ENCODE measurements at places on chromosomes 1 and 21.

GRCh38 chr21:43717967-43718871 lies 710 bp upstream of the PDXK start:
- no peak for DNase-seq

- no peak for DNase-seq
These were observed 287.0 kb downstream of the GPATCH2 start for GRCh38 chr1:217343907-217344306.

GRCh38 chr1:68785328-68785727 lies 288.4 kb upstream of the DEPDC1 start:
- DNase-seq = no peak

- DNase-seq = no peak
These were observed 198.6 kb downstream of the SDCCAG8 start for GRCh38 chr1:243454328-243454997.

GRCh38 chr1:182181167-182181572 lies 119.7 kb upstream of the ZNF648 start:
- no peak for DNase-seq

- no peak for DNase-seq
These were observed 22.9 kb downstream of the PUM1 start for GRCh38 chr1:31042656-31043055.

DNA sequence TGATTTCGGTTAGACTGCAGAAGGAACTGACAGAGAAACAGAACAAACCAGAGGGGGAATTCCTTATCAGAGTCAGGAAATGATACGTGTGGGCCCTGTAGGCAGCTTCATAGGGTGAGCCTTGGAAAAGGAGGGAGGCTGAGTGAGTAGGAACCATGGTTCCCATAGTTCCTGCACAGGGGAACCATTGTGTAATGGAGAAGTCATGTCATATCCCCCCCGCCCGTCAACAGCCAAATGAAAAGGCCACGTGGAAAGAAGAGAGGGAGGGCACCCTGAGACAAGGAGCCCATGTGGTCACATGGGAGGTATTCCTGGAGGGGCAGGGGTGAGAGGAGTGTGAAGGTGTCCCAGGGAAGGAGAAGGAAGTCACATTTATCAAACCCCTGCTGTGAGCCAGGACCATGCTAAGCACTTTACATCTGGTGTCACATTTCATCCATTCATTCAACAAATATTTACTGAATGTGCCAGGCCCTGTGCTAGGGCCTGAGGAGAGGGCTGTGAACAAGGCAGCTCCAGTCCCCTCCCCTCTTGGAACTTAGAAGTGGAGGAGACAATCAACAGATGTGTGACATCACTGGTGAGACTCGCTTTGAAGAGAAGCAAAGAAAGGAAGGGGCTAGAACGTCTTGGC lies 15.7 kb upstream of the FGR start:
- peak; percentile 41 for DNase-seq

- no peak for DNase-seq
These were observed 2.4 kb downstream of the PAQR7 start for GRCh38 chr1:25873120-25873519.

- no peak for DNase-seq
These were observed 278.8 kb downstream of the KIF26B start for GRCh38 chr1:245433561-245433960.

- DNase-seq = no peak
These were observed 11.1 kb downstream of the PTPRC start for GRCh38 chr1:198649968-198650338.

DNA sequence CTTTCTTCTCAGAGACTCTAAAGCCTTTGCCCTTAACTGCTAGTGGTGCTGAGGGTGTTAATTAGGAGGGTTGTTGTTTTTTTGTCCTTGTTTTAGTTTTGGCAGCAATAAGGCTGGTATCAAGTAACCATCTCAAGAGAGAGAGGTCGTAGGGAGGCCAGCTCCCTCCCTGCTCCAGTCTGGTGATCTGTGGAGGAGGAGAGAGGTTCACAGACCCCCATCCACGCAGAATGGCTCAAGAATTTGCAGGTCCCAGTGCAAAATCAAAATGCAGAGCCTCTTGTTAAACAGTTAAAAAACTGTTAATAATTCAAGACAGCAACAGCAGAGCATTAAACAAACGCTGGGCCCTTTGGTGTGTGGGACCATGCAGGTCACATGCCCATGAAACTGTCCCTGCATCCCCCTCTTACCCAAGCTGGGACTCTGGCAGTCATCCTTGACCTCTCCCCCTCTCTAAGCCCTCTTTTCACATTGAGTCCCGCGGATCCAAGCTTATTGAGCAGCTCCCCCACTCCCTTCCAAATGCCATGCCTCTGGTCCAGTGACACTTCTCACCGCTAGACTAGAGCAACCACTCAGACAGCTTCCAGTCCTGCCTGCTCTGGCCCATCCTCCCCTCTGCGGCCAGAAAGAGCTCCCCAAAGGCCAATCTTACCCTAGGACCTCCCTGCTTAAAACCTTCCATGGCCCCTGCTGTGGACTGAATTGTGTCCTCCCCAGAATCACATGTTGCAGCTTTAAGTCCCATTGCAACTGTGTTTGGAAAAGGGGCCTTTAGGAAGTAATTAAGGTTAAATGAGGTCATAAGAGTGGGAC lies 47.7 kb upstream of the RPL11 start:
- DNase-seq = no peak

DNA sequence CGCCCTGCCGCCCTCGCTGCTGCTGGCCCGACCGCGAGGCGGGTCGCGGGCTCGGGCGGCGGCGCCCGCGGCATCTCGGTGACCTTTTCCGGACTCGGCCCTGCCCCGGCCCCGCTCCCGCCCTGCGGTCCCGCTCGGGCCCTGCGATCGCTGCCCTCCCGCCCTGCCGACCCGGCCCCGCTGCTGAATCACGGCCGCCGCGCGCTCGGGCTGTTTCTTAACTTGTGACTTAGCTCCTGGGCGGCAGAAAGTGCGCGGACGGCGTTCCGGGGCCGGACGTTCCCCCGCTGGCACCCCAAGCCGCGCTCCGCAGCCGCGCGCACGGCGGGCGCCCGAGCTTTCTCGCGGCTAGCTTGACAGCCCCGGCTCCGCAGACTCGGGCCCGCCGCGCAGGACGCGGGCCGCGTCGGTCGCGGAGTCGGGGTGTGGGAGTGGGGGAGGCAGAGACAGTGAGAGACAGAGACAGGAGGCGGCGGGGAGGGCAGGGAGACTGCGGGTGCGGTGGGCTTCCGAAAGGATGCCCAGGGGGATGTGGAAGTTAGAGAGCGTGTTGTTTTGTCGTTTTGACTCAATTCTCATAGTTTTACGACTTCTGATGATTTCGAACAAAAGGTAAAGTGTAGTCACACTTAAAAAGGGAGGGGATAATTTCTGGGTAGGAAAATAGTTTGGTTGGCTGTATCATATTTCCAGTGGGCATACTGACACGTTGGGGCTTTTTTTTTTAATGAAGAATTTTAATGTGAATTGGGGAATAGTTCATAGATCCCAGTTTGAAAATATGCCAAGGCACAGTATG lies 49.8 kb downstream of the PRDM2 start:
- DNase-seq = no peak

- peak; percentile 40 for DNase-seq
These were observed 242.1 kb upstream of the JUN start for GRCh38 chr1:59025898-59026426.

DNA sequence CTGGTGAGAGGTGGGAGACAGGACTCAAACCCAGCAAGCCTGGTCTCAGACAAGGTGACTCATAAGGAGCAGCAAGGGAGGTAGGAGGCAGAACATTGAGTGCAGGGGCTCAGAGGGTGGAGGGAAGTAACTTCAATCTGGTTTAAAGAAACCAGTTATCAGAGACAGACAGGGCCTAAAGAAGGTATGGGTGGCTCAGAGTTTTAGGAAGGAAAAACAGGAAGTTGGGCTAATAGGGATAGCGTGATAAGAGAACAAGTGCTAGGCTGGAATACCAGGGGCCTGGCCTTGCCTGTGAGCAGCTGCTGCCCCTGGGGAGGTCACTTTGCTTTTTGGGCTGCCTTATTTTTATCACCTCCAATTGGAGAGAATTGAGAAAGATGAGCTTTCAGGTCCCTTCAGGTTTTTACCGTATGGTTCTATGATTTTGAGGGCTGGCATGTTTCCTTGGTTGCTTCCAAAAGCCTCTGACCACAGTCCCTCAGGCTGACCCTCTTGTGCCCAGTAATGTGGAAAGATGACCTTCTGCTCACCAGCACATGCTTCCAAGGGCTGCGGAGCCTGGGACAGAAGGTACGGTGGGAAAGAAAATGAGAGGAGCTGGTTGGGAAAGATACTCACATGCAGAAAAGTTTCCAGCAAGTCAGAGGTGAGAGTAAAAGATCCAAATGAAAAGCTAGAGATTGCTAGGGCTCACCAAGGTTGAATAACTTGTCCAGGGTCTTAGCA lies 77.0 kb downstream of the DDR2 start:
- DNase-seq = no peak

DNA sequence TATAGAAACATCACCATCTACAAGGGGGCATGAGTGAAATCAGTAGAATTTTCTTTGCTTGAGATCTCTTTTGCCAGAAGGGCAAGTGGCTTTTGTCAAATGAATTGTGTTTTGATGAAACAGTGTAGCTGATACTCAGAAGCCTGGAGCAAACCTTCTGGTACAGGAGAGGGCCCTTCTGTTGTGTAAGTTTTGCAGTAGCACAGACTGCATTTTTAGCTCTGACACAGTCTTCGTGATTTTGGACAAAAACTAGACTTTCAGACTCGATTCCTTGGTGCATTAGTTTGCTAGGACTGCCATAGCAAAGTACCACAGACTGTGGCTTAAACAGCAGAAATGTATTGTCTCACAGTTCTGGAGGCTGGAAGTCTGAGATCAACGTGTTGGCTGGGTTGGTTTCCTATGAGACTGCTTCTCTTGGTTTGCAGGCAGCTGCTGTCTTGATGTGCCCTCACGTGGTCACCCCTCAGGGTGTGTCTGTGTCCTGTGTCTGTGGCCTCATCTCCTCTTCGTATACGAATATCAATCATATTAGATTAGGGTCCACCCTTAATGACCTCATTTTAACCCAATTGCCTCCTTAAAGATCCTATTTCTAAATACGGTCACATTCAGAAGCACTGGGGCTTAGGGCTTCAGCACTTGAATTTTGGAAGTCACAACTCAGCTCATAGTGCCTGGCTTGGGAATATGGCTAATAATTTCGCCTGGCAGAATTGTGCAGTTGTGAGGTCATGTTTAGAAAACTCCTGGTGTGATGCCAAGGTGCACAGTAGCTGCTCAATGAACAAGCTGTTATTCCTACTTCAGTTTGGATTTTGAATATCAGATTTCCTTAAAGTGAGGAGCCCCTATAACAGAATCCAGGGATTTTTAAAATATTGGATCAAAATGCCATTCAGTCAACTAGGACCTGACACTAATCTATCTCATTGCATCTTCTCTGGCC lies 21.2 kb upstream of the DISC1 start:
- no peak for DNase-seq

- no peak for DNase-seq
These were observed 47.8 kb upstream of the ZP4 start for GRCh38 chr1:237938553-237938952.

DNA sequence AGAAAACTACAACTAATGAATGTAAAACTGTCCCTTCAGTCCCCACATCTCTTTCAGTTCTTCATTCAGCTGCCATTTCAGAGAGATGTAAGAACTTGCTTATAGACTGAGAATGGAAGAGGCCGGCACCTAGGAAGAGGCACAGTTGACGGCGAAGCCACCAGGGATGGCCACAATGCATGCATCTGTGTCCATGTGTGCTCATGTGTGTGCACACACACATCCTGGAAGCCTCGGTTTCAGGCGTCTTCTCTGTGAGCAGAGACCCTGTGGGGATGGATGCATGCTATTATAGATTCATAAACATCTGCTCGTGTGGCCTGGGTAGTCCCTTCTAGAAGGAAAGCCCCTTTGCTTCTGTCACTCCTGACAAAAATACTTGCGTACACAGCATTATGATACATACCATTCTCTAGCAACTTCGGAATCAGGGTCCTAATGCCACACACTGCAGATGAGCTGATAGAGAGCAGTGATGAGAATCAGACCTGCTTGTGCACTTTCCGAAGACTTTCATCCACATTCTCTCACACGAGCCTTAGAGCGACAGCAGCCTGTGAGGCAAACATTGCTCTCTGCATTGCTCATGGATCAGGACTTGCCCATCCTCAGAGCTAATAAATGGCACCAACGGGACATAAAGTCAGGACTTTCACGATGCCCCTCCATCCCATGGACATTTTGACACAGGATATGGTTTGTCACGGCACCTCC lies 12.4 kb upstream of the GPR61 start:
- no peak for DNase-seq

- DNase-seq = no peak
These were observed 35.9 kb upstream of the SAMSN1 start for GRCh38 chr21:14581902-14582457.

- DNase-seq = no peak
These were observed 98.7 kb downstream of the NCAM2 start for GRCh38 chr21:21096956-21097355.

DNA sequence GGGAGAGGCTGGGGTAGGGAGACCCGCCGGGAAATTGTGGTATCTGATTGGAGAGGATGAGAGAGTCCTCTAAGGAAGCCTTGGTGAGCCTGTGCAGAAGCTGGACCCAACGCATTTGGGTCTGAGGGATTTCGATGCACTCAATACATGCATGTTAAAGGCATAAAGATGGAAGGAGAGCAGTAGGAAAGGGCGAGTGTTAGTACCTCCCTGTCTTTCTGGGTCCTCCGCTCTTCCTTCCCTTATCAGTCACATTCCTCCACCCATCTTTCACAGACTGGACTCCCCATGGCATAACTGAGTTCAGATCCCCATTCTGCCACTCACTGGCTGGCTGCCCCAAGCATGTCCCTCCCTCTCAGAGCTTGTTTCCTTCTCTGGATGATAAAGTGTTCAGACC lies 7.3 kb downstream of the RGS16 start:
- DNase-seq = no peak

DNA sequence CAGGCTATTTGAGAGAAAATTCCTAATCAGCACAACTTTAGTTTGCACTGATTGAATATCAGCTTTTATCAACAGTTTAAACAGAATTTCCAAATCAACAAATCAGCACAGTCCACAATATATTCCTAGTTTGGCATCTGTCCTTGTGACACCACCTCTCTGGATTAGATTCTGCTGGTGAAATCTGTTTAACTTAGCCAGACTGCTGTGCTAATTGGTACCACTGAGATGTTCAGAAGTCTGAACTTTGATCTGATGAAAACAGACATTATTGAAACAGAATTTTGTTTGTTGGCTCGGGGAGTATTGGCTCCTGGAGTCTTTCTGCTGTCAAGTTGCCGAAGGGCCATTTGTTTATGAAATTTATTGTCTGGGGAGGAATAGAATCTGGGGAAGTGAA lies 17.0 kb upstream of the NGF start:
- DNase-seq = no peak

DNA sequence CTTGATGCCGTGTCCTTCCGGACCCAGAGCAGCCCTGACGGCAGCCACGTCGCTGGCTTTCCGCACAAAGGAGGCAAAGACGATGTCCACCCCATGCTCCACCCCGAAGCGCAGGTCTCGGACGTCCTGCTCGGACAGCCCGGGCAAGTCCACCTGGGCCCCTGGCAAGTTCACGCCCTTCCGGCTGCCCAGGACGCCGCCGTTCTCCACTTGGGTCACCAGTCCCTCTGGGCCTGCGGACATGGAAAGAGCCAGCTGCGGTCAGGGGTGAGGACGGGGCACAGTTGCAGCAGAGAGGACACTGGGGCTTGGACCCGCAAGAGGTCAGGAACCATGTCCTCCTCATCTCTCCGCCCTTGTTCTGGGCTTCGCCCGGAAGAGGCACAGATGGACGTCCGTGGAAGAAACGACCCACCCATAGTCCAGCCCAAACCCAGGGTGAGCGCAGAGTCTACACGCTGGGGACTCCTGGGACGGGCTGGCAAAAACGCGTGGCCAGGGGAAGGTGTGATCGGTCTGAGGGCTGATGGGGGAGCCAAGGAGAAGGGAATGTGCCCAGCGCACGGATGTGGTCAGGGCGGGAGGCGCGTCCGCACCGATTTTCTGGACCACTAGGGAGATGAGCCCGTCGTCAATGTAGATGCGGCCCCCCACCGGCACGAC lies 6.6 kb downstream of the PKLR start:
- DNase-seq = no peak

Data from BJ (cell line).